ENCODE measurements at places on chromosomes 7 and 10.
A peak's percentile ranks its signal among the peaks of the same experiment; 100 is the strongest.

DNA sequence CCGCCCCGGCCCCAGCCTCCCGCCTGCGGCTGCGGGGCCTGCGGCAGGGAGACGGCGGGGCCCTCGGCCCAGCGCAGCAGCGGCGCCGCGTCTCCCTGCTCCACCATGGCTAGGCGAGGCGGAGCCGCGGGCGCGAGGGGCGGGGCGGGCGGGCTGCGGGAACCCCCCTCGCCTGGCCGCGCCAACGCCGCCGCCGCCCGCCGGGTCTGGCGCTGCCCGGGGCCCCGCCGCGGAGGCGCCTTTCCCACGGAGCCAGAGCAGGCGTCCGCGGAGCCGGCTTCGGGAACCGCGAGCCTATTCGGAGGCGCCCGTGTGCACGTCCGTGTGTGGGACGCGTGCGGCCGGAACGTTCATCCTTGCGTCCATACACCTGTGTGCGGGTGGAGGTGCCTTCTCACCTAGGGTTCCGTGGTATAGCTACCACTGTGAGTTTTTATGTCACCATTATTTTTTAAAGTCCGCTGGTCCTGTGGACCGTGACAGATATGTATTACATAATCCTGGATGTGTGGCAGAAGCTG lies at the start of gene DENND11:
Gene DENND11 (minus strand): TSS at position 120 of the 521 bp plus-strand sequence. CDS start 13 bp downstream, at position 107.
- peak; percentile 68 for DNase-seq

DNA sequence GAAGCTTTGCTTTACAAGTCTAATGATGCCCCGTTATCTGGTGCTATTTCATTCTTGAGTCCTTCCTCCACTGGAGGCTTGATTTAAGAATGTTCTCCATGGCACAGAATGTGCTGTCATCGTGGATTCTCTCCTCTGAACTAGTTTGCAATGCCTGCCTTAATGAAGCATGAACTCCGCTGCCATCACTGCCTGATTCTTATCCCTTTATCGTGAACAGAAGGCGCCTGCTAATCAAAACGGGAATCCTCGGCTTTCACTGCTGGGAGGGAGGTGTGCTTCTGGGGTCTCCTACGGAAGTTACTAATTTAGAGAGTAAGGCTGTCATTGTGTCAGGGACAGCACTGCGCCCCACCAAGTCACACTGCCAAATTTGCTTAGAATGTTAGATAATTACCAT lies 56.2 kb downstream of the ITGB1 start:
- DNase-seq = no peak

- no peak for DNase-seq
Observed at GRCh38 chr10:132205650-132206376, 19.1 kb downstream of the DPYSL4 start.

GRCh38 chr7:43491984-43492383 lies 90.9 kb upstream of the STK17A start:
- no peak for DNase-seq

DNA sequence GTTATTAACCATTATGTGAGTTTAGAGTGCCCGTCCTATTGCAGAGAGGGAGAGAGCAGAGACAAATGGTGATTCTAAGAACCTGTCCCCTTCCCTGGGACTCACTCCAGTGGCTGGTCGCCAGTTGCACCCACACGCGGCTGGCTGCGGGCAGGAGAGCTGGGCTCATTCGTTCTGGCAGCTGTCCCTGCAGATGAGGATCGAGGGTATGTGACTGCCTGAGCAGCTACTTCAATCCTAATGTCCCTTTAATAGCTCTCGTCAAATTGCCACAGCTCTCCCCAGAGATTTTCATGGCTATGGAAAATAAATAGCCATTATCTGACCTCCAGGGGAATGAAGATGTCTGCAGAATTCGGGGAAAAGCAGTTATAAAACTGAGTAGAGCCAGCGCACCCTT lies 41.6 kb downstream of the RBM28 start:
- DNase-seq = no peak
